DMS79 treated with DMSO at 0.1 percent for 48 hours (cell line): ENCODE measurements at places on chromosomes 5 and 9.
A peak's percentile ranks its signal among the peaks of the same experiment; 100 is the strongest.

- DNase-seq = no peak
Measured at GRCh38 chr5:139605887-139606286, 42.3 kb upstream of the CXXC5 start.

DNA sequence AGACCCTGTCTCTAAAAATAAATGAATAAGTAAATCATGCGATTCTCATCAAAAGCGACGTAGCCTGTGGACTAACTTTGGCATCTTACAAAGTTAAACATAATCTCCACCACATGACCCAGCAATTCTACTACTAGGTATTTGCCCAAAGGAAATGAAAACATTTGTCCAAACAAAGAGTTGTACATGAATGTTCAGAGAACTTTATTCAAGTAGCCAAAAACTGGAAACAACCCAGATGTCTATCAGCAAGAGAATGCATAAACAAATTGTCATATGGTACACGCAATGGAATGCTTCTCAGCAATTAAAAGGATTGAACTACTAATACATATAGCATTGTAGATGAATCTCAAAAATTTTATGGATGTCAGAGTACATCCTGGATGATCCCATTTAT is 82.6 kb downstream of the ADRB2 start:
- no peak for DNase-seq

GRCh38 chr5:41878643-41879478 is 8.6 kb upstream of the OXCT1 start:
- DNase-seq = no peak

DNA sequence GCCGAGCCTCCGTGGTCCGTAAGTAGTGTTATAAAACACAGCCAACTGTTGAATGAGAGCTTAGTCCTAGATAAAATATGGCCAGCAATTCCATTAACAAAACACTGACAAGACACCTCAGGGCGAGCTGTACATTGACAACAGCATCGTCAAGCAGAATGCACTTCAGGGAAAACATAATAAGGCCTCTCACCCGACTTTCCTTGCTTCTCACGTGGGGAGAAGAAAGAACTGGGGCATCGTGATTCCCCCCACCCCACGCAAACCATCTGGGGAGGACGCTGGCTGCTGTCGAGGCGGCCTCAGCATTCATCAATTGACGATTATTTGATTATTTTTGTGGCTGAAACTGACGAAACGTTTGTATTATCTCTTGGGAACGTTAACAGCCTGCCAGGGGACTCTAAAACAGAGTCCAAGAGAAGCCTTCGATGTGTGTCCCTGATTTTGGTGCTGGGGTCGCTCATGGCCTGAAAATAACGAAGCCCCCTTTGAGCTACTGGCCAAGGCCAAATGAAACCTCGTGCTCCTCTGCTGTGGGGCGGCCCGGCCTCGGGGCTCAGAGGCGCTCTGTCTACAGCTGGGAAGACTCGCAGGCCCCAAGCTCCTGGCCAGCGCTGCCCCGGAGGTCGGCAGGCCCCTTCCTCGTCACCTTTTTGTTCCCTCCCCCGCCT is 464 bp downstream of the GDF9 start:
- no peak for DNase-seq

- DNase-seq = peak; percentile 31
Measured at GRCh38 chr5:113378959-113379541, 55.7 kb downstream of the TSSK1B start.

DNA sequence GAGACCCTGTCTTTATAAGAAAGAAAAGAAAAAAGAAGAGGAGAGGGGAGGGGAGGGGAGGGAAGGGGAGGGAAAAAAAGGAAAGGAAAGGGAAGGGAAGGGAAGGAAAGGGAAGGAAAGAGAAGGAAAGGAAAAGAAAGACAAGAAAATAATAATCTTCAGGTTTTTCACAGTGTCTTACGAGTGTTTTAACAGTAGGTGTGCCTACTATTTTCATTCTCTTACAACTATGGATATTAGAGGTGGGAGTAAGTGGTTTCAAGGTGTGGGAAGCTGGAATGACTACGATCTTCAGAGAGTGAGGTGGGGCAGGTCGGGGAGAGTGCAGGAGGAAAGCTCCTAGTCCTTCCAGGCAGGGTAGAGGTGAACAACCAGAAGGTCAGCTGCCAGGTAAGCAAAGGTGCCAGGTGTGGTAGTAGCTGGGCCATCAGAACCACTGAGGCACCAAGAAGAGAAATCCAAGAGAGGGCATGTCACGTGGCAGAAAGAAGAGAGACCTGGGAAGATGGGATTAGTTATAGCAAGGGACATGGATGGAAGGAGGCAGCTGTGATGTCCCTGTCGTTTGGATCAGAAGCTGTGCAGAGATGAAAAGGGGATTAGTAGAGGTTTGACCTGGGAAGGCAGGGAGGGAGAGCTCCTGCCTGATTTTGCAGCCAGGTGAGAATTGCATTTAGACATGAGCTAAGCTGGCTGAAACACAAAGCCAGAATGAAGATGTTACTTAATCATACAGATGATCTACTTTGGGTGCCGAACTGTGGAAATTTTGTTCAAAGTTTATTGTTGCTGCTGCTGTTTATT is 95.4 kb downstream of the OTULIN start:
- no peak for DNase-seq

DNA sequence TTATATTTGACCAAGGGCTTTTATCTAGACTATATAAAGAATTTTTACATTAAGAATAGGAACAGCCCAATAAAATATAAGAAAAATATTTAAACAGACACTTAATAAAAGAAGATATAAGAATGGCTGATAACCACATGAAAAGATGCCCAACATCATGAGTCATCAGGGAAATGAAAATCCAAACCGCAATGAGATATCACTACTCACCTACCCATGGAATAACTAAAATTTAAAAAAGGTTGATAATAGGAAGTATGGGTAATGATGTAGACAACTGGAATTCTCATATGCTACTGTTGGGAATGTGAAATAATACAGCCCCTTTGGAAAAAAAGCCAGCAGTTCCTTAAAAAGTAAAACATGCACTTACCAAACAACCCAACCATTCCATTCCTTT is 206.9 kb upstream of the PCSK5 start:
- DNase-seq = no peak

GRCh38 chr5:159345861-159346260 is 15.6 kb upstream of the IL12B start:
- no peak for DNase-seq

- DNase-seq = no peak
Measured at GRCh38 chr5:112109331-112110007, 309.6 kb downstream of the EPB41L4A start.

DNA sequence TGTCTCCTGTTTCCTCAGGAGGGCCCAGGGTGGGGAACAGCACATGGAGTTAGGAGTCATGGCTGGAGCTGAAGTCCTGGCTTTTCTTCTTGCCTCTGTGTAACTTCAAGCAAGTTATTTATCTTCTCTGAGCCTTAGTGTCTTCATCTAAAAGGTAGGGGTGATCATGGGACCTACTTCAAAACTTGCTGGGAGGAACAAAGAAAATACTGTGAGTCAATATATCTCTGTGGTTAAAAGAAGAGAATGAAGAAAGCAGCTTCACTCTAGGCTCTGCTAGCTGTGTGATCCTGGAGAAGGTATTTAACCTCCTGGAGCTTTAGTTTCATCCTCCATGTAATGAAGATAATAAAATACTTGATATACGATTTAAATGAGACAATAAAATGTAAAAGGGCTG is 26.5 kb downstream of the AFAP1L1 start:
- DNase-seq = no peak

GRCh38 chr5:53323943-53324642 is 156.3 kb upstream of the FST start:
- no peak for DNase-seq

DNA sequence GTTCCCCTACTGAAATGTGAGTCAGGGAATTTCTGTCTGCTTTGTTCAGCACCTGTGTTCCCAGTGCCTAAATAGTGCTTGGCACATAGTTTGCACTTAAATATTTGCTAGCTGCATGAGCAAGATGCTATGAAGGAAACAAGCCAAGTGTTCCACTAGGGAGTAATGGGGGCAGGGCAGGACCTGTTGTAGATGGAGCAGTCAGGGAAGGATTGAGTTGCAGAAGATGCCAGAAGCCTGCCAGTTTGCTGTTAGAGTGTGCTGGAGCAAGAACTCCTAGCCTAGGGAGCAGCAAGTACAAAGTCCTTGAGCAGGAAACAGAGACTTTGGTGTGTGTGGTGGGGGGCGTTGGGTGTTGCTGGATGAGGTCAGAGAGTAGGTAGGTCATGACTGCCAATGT is 87.5 kb downstream of the DAB2IP start:
- DNase-seq = no peak

DNA sequence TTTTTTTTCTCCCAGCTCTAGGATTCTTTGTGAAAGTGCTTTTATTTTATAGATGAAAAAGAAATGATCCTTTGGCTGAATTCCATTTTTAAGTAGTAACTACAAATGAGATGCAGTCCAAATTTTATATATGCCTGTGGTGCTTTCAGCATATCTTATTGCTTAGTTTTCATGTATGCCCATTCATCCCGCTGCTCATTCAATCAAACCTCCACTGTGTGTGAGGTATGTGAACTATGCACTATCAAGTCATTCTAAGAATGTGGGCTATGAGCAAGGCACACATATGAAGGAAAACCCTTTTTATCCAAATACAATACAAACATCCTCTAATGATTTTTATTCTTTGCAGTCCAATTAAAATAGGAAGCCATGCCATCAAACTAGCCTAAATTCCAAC is 1069.1 kb upstream of the DMAC1 start:
- DNase-seq = no peak

DNA sequence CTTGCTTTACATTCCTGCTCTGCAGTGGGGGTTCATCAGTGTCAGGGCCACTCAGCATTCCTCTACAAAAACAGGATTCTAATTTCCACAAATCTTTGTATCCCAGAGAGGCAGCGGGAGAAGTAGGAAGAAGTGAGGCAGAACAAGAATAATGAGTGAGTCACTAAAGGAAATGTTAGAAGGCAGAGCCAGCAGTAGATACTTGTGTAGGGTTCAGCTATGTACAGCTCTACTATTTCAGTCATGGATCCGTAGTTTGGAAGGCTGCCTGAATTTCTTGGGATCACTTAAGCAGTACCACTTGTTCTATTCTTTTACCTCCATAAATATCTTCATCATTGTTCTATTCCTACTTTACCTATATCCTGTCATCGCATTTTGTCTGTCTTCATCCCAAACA is 246.3 kb upstream of the TLE4 start:
- no peak for DNase-seq

DNA sequence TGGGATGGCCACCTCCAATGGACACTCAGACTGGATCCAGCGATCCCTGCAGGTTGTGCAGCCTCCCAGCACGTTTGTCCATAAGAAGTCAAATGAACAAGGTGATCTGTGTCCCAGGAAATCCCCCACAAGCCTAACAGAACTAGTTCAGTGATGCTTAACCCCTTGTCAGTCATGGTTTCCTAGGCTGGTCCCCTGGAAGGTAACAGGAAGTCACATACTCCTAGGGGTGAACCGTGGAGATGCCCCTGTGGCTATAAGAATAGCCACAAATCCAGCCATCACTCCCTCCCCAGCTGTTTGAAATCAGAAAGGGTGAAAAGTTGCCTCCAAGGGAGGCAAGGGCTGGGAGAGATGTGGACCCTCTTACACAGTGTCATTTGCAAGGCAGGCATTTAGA is 22.5 kb downstream of the PAX5 start:
- DNase-seq = no peak

- no peak for DNase-seq
Measured at GRCh38 chr5:81183811-81184748, 49.0 kb upstream of the CKMT2 start.

DNA sequence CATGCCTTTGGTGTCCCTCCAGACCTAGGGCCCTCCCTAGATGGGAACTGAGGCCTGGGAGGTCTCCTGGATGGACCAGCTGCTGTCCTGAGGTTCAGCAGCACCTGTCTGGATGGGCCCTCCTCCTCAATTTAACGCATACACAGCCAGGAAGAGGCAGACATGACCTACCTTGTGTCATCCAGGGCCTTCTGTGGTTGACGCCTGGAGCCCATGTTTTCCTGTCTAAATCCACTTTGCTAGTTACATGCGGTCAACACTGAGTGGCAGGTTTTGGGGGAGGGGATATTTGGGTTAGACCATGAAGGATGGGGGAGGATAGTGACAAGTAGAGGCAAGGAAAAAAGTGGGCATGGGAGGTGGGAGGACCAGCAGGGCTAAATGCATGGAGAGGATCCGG is 3.1 kb upstream of the STC2 start:
- DNase-seq = no peak
